ENCODE measurements at places on chromosomes 7 and 10.

- DNase-seq: no peak
Measured at GRCh38 chr10:62456611-62457101, 82.5 kb downstream of the ZNF365 start.

- DNase-seq: peak; percentile 51
Measured at GRCh38 chr7:102415685-102416225, 17.6 kb upstream of the ORAI2 start.

- DNase-seq: no peak
Measured at GRCh38 chr10:47351899-47352815, 4.0 kb downstream of the RBP3 start.

GRCh38 chr10:132467464-132468149, 70.0 kb upstream of the INPP5A start:
- no peak for DNase-seq

- no peak for DNase-seq
Measured at GRCh38 chr7:28096713-28097112, 83.9 kb downstream of the JAZF1 start.

DNA sequence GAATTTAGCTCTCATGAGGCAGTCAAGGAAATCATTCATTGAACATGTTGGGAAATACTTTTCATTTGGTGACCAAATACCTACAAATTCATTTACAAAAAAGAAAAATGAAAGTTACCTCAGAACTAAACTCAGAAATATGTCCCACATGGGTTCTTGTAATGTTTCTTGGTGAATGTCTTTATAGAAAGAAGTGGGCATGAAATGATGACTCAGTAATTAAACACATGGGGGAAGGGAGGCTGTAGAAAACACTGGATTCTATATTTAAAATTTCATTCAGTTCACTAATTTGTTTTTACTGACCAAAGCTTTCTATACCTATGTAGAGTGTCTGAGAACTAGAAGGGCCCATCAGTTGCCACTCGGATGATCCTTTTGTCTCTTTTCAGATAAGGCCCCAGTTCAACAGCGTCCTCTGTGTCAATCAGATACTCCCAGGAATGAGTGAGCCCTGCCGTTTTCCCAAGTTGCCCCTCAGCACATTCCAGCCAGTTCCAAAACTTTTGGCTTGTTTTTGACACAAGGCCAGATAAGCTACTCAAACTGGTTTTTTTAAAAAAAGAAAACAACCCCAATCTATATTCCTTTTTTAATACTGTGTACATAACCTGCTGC, 49.3 kb upstream of the AGBL3 start:
- DNase-seq: no peak

GRCh38 chr10:112375721-112376395, 1.9 kb downstream of the ACSL5 start:
- DNase-seq: no peak

DNA sequence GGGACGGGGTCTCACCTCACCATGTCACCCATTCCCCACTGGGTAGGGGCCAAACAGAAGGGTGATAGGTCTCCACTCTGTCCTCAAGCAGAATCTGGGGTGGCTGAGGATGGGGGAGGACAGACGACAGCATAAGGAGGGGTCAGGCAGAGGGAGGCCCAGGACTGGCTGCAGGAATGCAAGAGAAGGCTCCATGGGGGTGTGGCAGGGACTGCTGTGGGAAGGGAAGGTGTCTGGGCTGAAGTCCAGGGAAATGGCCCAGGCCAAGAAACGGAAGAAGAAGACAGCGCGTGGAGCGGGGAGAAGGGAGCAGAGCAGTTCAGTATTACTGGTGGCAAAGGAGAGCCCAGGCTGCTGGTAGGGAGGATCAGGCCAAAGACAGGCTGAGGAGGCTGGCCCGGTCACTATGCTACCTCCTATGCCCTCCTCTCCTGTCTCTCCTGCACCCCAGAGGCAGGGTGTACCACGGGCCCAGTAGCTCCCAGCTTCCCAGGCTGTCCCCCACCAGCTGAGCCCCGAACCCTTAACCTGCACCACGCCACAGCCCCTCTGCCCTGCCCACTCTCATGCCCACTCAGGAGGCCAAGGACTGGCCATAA, 60.9 kb downstream of the GRB10 start:
- DNase-seq: no peak

DNA sequence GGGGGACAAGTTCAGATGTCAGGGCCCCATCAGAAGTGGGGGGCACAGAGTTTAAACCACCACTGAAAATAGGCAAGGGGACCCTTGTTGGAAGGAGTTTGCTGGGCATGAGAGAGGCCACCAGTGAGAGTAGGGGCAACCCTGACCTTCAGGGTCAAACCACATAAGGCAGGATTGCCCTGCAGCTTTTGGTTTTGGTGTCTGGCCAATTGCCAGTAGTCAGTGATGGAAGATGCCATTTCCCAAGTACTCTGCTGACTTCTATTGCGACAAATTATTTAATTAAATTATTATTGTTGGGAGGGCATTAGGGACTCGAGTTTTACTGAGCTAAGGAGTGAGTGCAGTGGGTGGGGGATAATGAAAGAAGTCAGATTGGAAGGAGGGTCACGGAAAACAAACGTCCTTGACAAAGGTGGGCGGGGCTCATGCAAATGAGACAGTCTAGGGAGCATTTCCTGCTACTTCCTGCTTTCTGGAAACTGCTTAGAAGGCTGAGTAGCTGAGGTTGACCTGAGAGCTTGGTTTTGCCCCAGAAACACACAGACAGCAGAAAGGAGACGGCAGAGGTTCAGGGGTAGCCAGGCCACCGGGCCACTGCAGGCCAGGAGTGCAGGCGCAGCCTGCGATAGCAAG, 74.2 kb upstream of the ANLN start:
- DNase-seq: no peak

GRCh38 chr7:97871659-97872024, 566 bp downstream of the ASNS start:
- no peak for DNase-seq

GRCh38 chr7:1097120-1097504, 9.2 kb downstream of the GPER1 start:
- DNase-seq: no peak

DNA sequence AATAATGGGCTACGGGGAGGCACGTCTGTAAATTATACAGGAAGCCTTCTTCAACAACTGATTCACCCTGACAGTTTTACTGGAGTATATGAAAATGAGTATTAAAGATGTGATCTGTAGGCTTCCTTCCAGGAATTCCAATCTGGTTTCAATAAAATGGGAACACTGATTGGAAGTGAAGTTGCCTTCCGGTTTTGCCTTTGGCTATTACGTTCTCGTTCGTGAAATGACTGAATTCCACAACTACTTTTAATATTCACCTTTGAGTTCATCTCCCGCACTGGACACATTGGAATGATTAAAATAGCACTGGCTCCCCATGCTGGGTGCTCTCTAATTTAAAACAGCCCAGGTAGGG, 350.1 kb upstream of the MKI67 start:
- DNase-seq: no peak

DNA sequence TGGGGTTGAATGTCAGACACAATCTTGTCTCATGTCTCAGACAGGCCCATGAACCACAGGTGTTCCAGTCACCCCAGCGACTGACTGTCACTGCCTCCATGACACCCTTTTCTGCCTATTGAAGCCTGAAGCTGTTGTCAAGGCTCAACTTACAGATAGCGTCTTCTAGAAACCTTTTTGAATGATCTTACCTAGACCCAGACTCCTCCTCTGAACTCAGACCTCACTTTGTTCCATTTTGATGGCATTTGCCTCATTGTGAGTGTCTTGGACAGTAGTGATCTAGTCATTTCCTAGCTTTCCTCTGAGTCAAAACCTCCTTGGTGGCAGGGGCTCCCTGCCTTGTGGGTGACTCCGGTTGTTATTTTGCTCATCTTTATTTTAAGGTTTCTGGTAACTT, 98.3 kb upstream of the AGK start:
- no peak for DNase-seq

GRCh38 chr7:29035044-29035740, 77.1 kb upstream of the TRIL start:
- DNase-seq: peak; percentile 8

- no peak for DNase-seq
Measured at GRCh38 chr7:141340991-141341390, 210.2 kb upstream of the AGK start.

DNA sequence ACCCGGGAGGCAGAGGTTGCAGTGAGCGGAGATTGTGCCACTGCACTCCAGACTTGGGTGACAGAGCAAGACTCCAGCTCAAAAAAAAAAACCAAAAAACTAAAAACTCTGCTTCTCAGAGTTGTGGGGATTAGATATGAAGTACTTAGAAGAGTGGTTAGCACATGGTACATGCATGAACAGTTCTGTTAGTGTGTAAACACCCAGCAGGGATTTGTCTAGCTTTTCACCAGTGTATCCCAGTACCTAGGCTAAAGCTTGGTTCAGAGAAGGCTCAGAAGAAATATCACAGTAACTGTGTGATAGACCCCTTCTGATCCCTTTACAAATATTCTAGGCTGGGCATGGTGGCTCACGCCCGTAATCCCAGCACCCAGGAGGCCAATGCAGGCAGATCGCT, 9.5 kb downstream of the PPIA start:
- no peak for DNase-seq

DNA sequence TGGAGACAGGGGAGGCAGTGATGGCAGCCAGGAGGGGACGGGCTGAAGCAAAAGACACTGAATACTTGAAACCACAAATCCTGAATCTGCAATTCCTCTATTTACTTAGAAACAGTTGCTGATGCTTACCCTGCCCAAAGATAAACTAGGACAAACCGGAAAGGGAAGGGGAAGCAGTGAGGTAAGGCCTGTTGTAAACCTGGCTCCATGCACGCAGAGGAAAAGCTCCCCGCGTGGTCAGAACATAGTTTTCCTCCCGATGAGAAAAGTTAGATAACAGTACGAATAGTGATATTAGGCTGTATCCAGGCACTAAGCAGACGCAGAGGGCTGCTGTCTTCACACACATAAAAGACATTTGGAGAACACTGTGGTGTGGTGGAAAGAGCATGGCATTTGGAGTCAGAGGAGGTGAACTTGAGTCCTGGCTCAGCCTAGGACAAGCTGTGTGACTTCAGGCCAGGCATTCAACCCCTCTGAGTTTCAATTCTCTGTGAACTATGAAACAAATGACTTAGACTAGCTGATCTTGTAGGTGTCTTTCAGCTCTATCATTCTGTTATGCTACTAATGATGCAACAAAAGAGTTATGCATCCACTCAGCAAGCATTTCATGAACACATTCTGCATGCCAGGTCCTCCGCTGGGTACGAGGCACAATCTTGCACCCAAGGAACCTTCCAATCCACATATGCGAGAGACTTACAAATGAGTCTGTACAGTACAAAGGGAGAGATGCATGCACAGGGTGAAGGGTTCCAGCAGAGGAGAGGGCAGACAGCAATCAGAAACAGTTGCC, 80.9 kb downstream of the SORBS1 start:
- no peak for DNase-seq

DNA sequence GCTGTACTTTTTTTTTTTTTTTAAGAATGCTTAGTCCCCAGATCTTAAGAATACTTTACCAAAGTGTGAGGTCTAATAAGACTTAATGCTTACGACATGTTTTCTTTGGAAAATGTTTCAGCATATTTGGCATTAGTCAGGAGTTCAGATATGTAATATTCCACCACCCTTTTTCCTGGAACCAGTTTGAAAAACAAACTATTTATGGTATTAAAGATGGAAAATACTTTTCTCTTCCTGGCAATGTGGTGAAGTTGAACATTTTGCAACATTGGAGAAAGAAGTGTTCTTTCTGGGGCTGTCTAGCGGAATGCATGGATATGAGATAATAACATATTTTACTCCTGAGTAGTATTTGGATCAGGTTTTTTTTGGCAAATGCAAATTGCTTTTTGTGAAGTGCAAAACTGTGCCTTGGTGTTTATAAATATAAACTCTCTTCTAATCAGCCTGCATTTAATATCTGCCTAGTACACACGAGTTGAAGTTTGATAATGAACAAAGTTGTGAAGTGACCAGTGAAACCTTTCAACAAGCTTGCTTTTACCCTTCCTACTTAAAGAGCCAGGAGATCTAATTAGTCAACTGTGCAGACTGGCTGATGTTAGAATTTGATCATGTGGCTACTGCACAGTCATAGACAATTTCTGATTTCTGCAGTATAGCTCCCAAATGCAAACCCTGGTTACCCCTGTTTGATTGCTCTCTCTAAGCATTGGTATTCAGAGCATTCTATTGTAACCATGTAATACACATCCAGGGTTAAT, 20.9 kb downstream of the MAP3K8 start:
- no peak for DNase-seq

Measured in stimulated activated CD4-positive, alpha-beta T cell treated with anti-CD3 and anti-CD28 coated beads, Interleukin-12 subunit alpha, Interleukin-12 subunit beta, amount 100 ng/mL, for 48 hours (primary cell).